ENCODE measurements at places on chromosomes 11 and 22.
A peak's percentile ranks its signal among the peaks of the same experiment; 100 is the strongest.

- no peak for DNase-seq
Measured at GRCh38 chr11:11028017-11028692, 170.3 kb upstream of the ZBED5 start.

DNA sequence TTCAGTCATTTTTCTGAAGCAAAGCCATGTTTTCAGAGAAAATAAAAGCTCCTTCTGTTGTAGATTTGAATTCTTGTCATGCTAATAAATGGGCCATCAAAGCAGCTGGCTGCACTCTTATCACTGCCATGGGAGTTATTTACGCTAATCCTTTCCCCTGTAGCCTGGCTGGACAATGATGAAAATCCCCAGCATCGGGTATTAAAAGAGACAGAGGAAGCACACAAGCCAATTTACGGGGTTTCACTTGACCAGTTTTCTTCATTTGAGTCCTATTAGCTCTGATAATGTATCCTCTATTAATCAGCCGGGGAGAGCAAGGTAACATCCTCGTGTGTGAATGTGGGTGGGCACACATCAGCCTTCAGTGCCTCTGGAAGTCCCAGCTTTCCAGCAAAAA lies 470.2 kb upstream of the API5 start:
- DNase-seq = no peak

DNA sequence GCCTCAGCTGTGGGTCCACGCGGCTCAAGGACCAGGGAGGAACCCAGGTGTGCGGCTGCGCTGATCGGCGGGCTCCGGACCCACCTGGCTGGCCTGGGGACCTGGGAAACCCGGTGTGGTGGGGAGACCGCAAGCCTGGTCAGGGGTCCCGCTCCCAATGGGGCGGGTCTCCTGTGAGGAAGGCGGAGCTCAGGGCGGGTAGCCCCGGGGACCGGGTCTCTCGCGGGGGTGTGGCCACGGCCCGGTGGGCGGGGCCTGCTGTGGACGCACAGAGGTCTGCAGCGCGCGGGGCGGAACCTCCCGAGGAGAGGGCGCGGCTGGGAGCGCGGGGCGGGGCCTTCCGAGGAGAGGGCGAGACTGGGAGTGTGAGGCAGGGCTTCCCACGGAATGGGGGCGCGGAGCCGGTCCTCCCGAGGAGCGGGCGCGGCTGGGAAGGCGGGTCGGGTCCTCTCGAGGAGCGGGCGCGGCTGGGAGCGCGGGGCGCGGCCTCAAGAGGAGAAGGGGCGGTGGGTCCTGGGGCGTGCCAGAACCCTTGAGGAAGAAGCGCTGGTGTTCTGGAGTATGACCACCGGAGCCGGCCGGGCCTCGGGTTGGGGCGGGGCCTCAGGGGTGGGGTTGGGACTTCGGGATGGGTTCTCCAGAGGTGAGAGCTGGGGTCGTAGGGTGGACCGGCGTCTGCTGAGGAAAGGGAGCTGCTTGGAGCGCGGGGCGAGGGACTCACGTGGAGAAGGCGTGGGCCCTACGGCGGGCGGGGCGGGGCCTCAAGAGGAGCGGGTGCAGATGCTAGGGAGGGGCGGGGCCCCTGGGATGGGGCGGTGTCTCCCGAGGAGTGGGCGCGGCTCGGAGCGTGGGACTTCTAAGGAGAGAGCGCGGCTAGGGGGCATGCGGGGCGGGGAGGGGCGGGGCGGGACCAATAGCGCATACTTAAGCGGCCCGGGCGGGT lies 20.8 kb downstream of the DGCR6L start:
- peak; percentile 29 for DNase-seq

- no peak for DNase-seq
Measured at GRCh38 chr11:2294926-2295290, 6.8 kb downstream of the C11orf21 start.

DNA sequence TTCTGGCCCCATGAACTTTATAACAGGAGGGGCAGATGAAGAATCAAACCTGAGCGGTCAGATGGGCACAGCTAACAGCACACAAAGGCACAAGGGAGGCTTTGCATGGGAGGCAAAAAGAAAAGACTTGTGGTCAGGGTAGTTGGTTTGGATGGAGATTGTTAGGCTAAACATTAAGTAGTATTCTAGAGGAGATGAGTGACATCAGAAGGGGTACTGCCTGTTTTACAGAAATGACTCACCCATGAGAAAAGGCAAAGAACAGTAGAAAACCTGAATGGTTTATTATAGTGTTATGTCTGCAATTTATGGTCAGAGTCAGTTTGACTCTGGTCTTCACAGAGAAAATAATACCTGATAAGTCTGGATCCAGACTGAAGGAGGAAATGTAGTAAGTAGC lies 129.8 kb upstream of the KIRREL3 start:
- DNase-seq = no peak

DNA sequence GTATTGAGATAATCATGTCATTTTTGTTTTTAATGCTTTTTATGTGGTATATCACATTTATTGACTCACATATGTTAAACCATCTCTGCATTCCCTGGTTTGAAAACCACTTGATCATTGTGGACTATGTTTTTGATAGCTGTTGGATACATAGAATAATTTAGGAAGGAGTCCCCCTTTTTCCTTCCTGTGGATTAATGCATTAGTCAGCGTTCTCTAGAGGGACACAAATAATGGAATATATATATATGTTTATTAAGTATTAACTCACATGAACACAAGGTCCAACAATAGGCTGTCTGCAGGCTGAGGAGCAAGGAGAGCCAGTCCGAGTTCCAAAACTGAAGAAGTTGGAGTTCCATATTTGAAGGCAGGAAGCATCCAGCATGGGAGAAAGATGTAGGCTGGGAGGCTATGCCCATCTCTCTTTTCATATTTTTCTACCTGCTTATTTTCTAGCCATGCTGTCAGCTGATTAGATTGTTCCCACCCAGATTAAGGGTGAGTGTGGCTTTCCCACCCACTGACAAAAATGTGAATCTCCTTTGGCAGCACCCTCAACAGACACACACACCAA lies 123.8 kb downstream of the ZNF280B start:
- no peak for DNase-seq

DNA sequence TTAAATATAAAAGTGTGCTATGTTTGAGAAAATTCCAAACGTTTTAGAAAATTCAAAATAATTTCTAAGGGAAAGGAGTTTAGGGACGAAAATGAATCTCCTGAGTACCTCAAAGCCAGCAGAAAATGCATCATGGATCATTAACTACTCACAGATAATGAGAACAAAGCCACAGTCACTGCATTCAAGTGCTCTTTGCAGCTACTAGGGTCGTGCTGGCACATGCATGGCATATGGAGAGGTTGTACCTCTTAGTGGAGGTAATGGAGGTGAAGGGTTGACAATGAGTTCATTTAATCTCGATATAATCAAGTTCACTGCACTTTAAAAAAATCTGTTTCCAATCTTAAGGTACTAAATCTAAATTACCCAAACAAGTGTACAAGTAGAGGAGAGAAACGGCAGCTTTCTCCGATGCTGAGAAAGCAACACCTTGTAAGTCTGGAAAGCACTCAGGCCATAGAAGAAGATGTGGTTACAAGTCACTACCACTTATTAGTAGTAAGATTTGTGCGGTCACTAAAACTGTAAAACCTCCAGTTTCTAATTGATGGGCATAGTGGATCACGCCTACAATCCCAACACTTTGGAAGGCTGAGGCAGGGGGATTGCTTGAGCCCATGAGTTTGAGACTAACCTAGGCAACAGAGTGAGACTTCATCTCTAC lies 261.1 kb upstream of the ANO3 start:
- no peak for DNase-seq

DNA sequence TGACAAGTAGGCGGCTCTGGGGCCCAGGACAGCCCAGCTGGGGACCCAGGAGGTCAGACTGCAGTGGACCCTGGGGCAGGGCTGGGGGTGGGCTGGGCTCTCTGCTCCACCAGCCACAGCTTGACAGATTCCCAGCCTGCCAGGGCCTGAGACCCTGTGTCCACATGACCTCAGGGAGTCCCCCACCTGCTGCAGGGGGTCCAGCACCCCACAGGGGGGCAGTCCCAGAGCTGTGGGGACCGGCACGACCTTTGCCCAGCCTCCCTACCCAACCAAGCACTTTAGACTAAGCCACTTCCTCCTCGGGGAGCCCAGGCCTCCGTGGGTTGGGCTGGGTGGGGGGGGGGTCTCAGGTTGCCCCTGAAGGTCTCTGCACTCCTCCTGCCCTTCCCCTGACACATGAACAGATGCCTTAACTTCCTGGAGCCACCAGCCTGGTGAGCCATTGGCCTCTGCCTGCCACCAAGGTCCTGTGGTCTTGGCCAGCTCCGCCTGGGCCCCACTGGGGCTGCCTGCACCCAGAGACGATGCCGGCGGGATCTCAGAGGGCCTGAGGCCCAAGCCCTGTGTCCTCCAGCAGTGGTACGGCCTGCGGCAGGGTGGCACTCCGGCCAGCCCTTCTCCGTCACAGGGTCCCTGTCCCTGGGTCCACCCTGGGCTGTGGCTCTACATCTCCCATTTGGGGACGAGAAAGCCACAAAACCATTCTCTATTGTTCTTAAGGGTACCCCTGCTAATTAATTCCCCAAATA lies 3.4 kb downstream of the CCDC188 start:
- no peak for DNase-seq

- DNase-seq = no peak
Measured at GRCh38 chr11:94297985-94298576, 6.3 kb upstream of the IZUMO1R start.

- DNase-seq = no peak
Measured at GRCh38 chr11:57751676-57752253, at the start of gene BTBD18. Gene BTBD18, minus strand, starts transcription at chr11:57751819. Its CDS starts 631 bp downstream, at chr11:57751188.

- DNase-seq = no peak
Measured at GRCh38 chr11:1208144-1208393, 14.8 kb upstream of the MUC5B start.

DNA sequence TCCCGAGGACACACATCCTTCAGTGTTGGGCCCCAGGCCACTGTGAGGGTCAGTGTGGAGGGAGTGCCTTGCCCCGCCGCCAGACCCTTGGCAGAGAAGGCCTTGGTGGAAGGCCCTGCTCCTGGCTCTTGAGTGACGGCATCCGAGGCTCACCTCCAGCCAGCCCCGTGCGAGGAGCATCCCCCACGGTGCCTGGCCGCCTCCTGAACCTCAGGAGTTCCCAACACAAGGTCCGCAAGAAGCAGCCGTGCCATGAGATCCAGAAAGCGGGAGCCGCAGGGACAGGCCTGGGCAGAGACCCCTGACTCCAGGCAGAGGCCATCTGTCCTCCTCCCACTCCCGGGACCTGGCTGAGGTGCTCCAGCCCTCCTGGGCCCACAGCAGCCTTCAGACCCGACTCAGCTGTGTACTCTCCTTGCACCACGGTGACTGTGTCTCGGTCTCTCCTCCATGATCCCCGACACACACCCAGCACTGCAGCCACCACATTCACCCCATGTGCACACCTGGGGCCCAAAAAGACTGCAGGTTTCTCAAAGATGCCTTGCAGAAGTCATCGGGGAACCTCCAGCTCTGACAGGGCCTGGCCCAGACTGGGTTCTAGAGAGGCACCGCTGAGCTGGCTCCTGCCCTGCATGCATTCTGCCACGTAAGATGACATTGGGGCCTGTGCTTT lies 870.2 kb downstream of the BRD1 start:
- DNase-seq = no peak

- DNase-seq = no peak
Measured at GRCh38 chr11:6677018-6677417, 6.1 kb downstream of the MRPL17 start.

DNA sequence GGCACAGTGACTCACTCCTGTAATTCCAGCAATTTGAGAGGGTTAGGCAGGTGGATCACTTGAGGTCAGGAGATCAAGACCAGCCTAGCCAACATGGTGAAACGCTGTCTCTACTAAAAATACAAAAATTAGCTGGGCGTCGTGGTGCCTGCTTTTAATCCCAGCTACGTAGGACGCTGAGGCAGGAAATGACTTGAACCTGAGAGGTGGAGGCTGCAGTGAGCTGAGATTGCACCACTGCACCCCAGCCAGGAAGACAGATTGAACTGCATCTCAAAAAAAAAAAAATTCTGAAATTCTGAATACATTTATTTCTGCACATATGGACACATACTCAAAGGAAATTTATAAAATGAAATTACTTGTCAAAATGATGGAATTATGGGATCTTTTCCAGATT lies 103.2 kb downstream of the GRIA4 start:
- no peak for DNase-seq

GRCh38 chr11:76152741-76153570 lies 53.3 kb downstream of the WNT11 start:
- no peak for DNase-seq
